Nucleus accumbens (tissue), 56 donors: ENCODE measurements at places on chromosomes 12 and 14.
A peak's percentile ranks its signal among the peaks of the same experiment; 100 is the strongest.

- no peak for DNase-seq
Observed at GRCh38 chr12:45638386-45638785, 91.1 kb upstream of the ARID2 start.

- DNase-seq = no peak
Observed at GRCh38 chr12:95582230-95583058, 31.2 kb upstream of the USP44 start.

DNA sequence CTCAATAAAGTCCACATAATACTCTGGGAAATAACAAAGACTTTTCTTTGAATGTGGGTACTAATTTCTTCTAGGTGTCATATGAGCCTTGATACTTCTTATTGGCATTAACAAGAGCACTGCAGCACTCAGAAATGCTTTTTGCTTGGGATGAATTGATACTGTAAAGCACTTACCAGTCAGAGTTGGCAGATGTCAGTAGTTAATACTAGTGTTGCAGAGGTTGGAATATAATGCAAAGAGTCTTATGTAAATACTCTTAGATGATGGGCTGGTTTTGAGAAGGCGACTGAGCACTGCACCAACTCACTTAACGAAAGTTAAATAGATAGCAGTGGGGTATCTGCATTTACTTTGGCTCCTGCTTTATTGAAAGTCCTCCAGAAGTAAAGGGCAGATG lies 25.6 kb upstream of the MBIP start:
- no peak for DNase-seq

GRCh38 chr14:34324363-34324795 lies 137.7 kb downstream of the SPTSSA start:
- DNase-seq = no peak

- DNase-seq = no peak
Observed at GRCh38 chr14:79656056-79656455, 555.2 kb downstream of the DIO2 start.

DNA sequence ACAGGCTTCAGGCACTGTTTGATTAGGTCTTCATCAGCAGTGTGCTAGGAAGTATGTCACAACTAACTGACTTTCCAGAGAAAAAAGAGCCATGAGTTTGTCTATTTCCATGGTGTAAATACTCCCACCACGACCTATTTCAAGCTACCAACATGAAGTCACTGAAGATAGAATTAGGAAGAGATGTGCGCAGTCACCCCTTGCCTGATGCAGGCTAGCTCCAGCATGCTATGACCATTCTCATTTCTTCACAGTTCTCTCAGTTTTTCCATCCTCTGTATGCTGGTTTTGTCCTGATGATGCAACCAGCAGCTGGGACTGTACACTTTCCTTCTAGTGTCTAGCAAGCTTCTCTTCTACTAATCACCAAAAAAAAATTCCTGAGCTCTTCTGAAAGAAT lies 191.6 kb upstream of the NUDT4 start:
- no peak for DNase-seq

- no peak for DNase-seq
Observed at GRCh38 chr14:51550636-51551035, 101.1 kb upstream of the FRMD6 start.

DNA sequence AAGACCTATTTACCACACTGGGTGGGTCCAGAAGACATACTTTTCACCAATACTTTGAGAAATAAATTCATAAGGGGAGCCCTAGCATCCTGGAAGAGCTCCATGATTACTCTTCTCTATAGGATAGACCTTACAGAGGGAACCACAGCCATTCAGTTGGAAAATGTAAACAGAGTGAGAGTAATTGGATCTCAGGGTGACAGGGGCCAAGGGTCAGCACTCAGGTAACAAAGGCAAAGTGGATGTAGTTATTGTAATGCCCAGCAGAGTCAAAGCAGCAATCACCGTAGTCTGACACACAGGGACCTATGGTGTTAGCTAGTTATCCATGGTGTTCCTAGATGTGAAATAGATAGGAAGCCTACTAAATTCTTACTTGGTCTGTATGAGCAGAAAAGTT lies 10.8 kb upstream of the GTF2A1 start:
- no peak for DNase-seq

GRCh38 chr14:68621400-68622365 lies 171.2 kb downstream of the ZFP36L1 start:
- DNase-seq = no peak

DNA sequence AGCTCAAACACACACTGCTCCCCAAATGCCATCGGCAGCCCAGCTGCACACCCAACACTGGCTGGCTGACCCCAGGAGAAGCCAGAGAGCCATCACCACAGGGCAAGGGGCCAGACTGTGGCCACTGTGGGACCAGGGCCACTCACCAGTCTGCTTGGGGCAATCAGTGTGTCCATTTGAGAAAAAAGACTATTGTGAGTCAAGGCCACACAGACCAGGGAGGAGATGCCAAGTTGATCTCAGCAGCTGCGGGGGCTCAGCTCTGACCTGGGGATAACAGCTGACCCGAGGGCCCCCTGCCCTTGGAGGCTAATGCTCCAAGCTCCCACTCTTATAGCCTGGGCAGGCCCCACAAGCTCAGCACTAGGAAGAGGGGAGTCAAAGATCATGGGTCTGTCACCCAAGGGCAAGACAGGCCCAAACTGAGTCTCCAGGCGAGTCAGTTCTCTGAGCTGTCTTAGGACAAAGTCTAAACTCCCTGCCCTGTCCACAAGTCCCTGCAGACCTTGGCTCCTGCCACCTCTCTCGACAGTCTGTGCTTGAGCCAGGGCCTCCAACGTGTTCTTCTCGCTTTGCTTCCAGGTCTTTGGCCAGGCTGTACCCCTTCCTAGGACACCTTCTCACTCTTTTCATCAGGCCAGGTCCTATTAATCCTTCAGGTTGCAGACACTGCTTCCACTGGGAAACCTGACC lies 30.1 kb upstream of the PNMA1 start:
- peak; percentile 28 for DNase-seq
